ENCODE measurements at places on chromosomes 13 and 19.

DNA sequence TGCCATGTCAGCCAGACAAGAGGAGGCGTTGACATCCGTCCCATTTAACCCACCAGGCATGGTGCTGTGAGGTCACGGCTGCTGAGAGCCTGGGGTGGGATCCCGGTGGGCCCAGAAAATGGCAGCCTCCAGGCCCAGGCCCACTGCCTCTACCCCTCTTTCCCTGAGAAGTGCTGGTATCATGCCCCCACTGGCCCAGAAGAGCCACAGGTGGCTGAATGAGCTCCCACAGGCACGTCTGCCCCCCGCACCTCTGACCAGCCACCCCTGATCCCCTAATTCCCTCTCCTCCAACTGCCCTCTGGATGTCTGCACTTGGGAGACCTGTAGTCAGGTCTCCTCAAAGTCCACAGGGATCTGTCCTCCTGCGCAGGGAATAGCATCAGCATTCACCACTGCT lies 37.3 kb upstream of the KCTD15 start:
- no peak for DNase-seq

DNA sequence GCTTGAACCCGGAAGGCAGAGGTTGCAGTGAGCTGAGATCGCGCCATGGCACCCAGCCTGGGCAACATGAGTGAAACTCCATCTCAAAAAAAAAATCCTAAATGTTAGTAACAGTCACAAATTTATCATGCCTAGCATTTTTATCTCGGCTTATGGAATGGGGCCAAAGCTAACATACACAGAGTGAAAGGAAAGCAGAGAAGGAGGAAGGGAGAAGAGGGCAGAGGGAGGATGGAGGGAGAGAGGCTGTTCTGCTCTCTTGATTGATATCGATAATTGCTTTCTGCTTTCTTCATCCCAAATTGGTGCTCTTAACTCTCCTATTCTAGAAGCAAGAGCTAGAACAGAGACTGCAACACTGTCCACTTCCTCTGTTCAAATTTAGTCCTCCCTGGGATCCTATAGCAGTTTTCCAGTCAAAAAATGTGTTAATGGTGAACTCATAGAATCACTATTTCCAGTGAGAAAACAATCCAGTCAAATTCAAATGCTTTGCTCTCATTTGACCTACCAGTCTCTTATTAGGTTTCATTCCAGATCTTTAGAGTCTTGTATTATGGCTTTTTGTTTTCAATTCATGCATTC lies 15.8 kb upstream of the TUBGCP3 start:
- DNase-seq = no peak

- DNase-seq = peak; percentile 66
These were observed 404.4 kb downstream of the SPRY2 start for GRCh38 chr13:79936368-79937136.

DNA sequence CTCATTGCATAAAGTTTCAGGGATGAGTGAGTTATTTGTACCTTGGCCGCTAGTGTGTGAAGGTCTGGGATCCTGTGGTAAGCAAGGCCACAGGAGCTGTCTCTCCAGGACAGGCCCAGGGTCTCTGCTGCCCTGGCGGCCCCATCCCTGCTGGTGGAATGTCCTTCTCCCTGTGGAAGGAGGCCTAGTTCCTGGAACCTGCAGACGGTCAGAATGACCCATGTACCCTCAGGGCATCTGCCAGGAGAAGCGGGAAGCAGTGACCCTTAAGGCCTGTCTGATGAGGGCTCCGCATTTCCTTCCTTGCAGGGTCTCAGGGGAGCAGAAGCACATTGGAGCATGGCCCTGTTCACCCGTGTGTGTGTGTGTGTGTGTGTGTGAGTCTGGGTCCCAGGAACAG lies 32.1 kb upstream of the SOX1 start:
- no peak for DNase-seq

GRCh38 chr13:75160984-75161383 lies 321.0 kb downstream of the TBC1D4 start:
- DNase-seq = no peak

DNA sequence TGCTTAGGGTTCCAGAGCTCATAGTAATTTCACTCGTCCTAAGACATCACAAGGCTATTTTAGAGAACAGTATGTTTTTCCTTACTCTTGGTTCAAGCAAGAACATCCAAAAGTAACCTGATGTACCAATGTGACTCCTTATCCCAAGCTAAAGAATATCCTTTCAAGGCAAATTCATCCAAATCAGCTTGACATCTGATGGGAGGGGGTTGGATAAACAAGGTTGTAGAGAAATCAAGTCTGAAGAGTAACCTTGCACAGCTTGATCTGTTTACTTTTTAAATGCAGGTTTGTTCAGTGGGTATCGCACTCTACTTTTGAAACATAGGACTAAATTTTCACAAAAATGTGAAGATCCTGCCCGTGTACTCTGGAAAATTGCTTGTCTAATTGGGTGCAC lies 201.2 kb downstream of the GGACT start:
- DNase-seq = no peak

- DNase-seq = no peak
These were observed 67.7 kb downstream of the EPSTI1 start for GRCh38 chr13:42924344-42924743.

GRCh38 chr13:73849292-73849691 lies 284.9 kb downstream of the KLF12 start:
- peak; percentile 2 for DNase-seq

DNA sequence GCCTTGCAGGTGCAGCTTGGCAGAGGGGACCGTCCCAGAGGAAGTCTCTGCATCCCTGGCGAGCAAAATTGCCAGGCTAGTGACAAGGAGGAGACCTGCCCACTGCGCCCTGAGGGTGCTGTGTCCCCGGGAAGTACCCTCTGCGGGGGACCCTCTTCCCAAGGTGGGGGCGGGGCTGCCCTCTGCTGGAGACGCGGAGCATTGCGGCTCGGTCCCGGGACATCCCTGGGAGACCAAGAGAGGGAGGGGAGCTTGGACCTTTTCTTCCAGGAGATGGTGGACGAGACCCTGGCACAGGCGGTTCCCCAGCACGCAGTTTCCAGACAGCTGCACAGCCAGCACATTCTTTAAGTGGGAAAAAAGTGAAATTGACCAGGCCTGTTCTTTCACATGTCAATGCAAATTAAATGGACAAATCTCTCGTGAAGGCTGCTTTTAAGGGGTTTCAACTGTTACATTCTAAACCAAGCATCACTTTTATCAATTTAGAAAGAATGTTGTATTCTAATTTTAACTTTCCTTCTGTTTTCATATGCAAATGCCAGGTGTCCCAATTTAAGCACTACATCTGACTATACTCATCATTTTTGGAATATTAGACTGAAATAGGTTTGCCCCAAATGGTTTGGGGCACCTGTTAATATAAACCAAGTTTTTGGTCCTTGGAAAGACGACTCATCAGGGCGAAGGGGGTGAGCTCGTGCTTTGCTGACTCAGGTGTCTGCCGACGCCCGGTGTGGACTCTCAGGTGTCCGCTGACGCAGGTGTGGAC lies 60.7 kb downstream of the MCF2L start:
- peak; percentile 61 for DNase-seq

DNA sequence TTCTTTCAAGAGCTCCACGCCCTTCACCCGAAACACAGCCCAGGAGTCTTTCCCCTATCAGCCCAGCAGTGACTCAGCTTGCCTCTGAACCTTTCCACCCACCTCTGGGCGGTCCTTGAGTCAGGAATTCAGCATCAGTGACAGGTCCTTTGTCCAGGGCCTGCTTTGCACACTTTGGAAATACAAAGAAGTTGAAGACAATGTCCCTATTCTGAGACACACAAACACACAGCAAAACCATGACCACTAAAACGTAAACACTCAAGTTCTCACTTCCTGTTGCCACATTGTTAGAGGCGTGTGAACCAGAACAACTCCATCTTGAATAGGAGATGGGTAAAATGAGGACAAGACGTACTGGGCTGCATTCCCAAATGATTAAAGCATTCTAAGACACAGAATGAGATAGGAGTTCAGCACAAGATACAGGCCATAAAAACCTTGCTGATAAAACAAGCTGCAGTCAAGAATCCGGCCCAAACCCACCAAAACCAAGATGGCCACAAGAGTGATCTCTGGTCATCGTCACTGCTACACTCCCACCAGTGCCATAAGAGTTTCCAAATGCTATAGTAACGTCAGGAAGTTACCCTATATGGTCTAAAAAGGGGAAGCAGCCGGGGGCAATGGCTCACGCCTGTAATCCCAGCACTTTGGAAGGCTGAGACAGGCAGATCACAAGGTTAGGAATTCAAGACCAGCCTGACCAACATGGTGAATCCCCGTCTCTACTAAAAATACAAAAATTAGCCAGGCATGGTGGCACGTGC lies 49.2 kb upstream of the ATP12A start:
- DNase-seq = no peak

- no peak for DNase-seq
These were observed 20.3 kb upstream of the CRTC1 start for GRCh38 chr19:18662972-18663732.

- DNase-seq = no peak
These were observed 119.5 kb downstream of the FLT1 start for GRCh38 chr13:28375250-28375930.

GRCh38 chr19:40724315-40724714 lies 7.4 kb downstream of the ITPKC start:
- no peak for DNase-seq

GRCh38 chr19:50330365-50331078 lies 1.3 kb upstream of the KCNC3 start:
- DNase-seq = no peak

DNA sequence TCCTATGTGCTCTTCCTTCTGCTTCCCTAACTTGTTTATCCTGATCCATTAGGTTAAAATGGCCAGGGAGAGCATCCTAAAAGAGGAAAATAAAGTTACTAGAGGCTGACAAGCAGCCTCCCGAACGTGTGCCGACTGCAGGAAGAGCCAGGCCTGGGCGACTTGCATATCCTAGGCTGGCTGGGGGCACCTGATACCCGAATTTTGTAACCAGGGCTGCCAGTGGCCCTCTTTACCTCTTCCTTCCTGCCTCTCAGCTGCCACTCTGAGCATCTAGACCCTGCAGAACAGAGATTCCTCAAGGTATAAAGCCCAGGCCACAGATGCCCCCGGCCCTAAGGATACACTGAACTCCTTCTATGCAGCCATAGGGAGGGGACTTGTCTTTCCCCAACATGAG lies 48.5 kb upstream of the KATNAL1 start:
- DNase-seq = no peak
